ENCODE measurements at places on chromosomes 5 and 9. TPM values are rescaled to one million over a fixed set of nuclear protein-coding genes. Genes with fewer than 3 reads are reported as not detected.
A peak's percentile ranks its signal among the peaks of the same experiment; 100 is the strongest.

FAM120A gene
- 154 TPM for total RNA-seq

F2RL2 gene
- not detected for total RNA-seq

PLEKHG4B gene
- not detected for total RNA-seq

ZNF618 gene
- 0.33 TPM for total RNA-seq

GRCh38 chr9:84839541-84839940, 170.0 kb downstream of the NTRK2 start:
- no peak overlapping the region for H3K27ac ChIP-seq
- H3K27me3 ChIP-seq = peaks cover 52% of the 10 kb centered on the region
- no peak for DNase-seq
- H3K4me1 ChIP-seq = no peaks in the 10 kb centered on the region
- H3K4me3 ChIP-seq = no peak overlapping the region

DNA sequence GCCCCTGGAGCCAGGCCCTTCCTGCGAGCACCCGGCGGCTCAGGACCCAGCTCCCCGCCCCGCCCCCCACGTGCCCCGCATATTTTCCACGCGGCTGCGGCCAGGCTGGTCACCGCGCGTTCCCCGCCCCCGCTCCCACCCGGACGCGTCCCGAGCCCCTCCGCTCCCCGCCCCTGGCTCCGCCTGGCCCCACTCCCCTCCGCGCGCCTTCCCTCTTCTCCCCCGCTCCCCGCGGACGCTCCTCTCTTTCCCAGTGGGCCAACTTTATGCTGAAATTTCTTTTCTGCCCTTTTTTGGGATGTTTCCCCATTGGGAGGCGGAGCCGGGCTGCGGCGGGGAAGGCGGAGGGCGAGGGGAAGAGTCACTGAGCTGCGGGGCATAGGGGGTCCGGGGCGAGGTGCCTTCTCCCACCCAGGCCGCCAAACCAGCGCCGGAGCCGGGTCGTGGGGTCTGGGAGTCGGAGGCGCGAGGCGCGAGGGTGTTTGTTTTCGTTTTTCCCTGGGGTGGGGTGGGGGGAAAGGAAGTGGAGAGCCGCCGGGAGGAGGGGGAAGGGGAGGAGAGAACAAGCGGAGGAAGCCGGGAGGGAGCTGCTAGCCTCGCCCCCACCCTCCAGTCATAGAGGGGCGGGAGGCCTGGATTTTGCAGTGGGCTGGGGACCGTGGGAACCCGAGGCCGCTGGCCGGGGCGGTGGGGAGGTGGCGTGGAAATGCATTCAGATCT, 1.0 kb upstream of the TPM2 start:
- DNase-seq = no peak
- peaks cover 16% of the 10 kb centered on the region for H3K4me1 ChIP-seq
- peak overlapping the region; percentile 58 for H3K27ac ChIP-seq

DNA sequence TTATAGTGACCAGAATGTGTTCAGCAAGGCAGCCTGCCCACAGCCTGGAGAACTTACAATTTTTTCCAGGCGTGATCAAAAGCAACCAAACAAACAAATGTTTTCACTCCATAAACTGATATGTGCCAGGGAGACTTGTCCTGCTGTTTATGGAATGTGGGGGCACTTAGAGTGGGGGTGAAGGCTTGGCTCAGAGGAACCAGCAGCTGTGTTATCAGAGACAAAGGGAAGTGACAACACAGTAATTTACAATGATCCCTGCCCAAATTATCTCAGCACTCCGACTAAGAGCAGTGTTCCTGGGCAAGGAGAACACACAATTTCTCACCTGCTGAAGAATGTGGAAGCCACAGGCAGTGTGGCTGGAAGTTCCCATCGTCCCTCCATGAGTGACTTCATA, 429.1 kb upstream of the IRX4 start:
- no peaks in the 10 kb centered on the region for H3K36me3 ChIP-seq
- DNase-seq = no peak
- no peak overlapping the region for H3K4me3 ChIP-seq
- H3K27ac ChIP-seq = no peak overlapping the region
- peaks cover under 1% of the 10 kb centered on the region for H3K4me1 ChIP-seq
- no peaks in the 10 kb centered on the region for H3K27me3 ChIP-seq

- H3K27ac ChIP-seq = no peak overlapping the region
- H3K4me3 ChIP-seq = no peak overlapping the region
- H3K4me1 ChIP-seq = peaks cover 8% of the 10 kb centered on the region
- no peak for DNase-seq
These were observed 73.3 kb downstream of the HRH2 start for GRCh38 chr5:175731172-175731571.

All from natural killer cell treated with Interleukin-12 subunit alpha and Interleukin-12 subunit beta and Interleukin-15 and Interleukin-18, amount 100 ng/mL, for 72 hours (primary cell).